ENCODE measurements at places on chromosomes 5 and 9.

DNA sequence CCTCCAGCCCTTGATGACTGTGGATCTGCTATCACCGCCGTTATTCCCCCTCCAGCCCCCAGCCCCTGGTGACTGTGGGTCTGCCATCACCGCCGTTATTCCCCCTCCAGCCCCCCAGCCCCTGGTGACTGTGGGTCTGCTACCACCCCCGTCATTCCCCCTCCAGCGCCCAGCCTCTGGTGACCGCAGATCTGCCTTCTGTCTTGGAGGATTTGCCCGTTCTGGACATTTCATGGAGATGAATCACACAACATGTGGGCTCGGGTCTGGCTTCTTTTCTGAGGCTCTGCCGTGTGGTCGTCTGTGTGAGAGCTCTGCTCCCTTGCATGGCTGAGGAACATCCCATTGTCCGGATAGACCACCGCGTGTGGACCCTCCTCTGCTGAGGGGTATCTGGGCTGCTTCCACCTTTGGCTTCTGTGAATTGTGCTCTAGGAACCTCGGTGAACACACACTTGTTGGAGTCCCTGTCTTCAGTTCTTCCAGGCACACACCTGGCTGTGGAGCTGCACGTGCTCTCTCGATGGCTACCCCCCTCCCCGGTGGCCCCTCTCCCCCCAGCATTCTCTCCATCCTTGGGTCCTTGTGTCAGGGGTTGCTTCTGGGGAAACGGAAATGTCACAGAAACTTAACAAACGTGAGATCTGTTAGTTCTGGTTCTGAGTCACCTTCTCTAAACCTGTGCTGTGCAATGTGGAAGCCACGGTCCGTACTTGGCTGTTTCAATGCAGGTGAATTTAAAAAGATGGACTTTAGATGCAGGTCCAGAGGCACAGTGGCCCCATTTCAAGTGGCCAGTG lies 105.3 kb upstream of the COL5A1 start:
- no peak for DNase-seq

DNA sequence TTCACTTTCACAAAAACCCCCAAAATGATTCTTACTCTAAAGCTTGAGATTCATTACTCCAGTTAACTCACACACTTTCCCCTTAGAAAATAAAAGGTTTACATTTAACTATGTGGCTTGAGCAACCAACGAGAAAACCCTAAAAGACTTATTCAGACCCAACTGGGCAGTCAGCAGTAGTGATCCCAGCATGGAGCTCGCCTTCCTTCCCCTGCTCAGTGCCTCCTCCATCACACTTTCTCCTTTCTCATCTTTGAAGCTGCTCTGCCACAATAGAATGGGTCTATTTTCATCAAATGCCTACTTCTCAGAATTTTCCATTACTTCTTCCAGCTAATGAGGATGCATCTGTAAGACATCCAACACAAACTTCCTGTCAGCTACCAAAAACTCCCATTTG lies 29.1 kb downstream of the RORB start:
- no peak for DNase-seq

- peak; percentile 25 for DNase-seq
These were observed 122.7 kb downstream of the FSTL4 start for GRCh38 chr5:133489632-133490031.

GRCh38 chr5:136984772-136985446 lies 514.2 kb downstream of the SPOCK1 start:
- no peak for DNase-seq

DNA sequence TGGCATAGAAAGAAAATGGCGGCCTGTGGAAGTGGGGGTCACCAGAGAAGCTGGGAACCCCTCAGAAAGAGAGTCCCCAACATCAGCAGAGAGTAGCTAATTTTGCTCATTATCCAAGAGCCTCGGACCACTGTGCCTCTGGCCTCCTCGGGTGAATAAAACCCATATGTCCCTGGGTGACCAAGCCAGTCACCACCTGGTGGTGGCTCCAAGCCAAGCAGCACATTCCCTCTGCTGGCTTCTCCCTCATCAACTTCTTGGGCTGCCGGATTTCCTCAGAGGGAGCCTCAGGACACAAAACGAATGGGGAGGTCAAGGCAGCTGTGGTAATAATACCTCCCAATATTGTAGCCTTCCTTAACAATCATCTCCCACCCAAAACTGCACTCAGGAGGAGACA lies 242.5 kb downstream of the NFIB start:
- no peak for DNase-seq

DNA sequence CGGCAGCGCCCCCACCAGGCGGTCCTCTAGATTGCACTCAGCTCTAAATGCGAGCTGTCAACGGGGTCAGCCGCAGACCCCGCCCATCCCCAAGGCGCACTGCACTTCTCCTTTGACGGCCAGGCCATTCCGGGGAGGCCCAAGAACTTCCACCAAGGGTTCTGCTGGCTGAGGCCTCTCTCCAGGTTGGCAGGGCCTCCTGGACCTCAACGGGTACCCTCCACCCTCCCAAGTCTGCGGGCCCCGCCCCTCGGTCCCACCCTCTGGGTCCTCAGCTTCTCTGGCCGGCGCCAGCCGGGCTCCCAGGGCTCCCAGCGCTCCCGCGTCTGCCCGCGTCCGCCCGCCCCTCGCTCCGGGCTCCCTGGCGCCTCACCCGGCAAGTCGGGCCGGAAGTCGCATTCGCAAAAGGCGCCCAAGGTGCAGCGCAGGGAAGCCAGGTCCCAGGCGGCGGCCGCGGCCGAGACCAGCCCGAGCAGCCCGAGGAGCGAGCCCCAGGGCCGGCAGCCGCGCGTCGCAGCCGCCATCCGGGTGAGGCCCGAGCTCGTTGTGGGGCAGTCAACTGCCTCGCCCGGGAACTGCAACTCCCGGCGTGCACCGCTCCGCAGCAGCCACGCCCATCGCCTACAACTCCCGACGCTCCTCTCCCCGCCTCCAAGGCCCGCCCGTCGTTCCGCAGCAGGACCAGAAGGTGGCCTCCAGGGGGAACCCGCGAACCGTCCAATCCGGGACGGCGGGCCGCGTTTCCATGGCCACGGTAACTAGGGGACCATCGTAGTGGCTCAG lies at the start of gene TOR2A:
TOR2A (minus strand) TSS at position 548 of the 783 bp plus-strand sequence; CDS start at position 524, 24 bp downstream.
- DNase-seq = peak; percentile 99

DNA sequence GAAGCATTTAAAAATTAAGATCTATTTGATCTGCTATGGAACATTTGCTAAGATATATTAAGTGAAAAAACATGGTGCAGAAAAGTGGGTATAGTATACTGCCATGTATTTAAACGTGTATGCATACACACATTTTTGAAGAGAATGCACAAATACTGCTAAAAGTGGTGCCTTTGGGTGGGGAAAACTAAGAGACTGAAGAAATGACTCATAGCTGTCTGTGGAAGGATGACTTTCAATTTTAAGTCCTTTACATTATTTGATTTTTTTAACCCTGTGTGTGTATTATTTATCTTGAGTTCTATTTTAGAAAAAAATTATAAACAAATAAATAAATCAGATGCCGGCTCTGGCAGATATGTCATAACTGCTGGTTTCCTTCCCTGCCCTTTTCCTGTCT lies 120.7 kb upstream of the SLIT3 start:
- no peak for DNase-seq

GRCh38 chr9:90053027-90053426 lies 448.2 kb downstream of the GADD45G start:
- no peak for DNase-seq

- no peak for DNase-seq
These were observed 480.9 kb downstream of the CDK5RAP2 start for GRCh38 chr9:120099065-120099464.

DNA sequence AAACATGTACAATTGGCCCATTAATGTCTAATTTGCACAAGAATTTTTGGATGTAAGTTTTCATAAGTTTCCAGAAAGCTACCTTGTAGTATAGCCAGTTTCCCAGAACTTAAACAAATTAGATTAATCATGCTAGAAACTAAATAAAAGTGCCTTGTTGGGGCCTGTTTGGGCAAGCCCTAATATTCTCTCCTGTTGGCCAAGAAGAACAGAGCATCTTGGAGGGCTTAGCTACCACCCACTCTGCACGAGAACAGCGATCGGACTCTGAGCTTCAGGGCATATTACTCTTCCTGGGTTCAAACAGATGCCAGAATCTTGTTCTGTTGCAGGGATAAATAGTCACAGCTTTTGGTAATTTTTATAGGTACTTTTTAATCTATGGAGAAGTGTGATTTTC lies 88.2 kb downstream of the GAS1 start:
- DNase-seq = no peak

DNA sequence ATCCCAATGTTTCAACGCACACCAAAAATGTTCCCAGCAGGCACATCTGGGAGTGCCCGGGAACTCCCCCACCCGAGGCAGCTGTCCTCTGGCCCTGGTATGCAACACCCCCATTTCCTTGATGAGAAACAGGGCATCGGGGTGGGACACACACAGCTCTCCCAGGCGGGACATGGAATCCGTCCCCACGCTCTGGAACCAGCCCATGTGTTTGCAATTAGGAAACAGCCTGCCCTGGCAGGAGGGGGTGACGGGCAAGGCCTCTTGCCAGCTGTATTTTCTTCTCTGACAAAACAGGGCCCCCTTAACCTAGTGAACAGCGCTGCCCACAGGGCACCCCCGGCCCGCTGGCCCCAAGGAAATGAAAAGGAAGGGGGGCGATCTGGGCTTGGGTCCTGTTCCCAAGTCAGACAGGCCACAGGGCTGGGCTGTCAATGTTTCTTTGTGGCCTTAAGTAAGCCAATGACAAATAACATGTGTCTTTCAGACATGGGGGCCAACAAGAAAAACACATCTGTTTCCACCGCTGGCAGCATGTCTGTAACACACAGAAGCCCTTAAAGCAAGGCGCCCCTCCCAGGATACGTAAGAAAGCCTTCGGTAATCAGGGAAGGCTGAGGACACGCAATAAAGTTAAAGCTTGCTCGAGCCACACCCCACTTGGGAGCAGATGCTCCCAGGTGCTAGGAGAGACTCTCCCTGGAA lies 125.3 kb downstream of the ROR2 start:
- no peak for DNase-seq

DNA sequence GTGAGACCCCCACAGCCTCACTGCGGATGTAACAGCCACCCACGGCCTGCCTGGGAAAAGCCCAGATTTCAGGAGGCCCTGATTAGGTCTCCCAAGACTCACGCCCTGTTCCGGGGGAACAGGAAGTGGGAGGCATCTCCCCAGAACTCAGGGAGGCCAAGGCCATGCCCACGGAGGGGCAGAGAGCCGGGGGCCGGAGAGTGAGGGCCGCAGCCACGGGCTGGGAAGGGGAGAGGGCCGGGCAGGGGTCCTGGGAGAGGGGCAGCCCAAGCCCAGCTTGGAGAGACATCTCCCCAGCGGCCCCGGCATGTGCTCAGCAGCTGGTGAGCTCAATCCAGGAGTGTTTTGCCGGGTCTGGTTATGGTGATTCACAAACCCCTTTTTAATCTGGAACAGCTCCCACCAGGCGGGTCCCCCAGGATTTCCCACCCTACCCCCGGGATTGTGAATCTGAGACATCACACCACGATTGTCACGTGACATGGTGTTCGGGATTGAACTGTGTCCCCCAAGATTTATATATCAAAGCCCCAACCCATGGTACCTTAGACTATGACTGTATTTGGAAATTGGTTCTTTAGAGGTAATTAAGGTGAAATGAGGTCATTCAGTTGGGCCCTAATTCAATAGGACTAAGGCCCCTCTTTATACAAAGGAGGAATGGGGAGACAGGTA lies 26.6 kb downstream of the KCNT1 start:
- DNase-seq = no peak

- DNase-seq = no peak
These were observed 724.1 kb upstream of the MEF2C start for GRCh38 chr5:89606939-89607534.

- DNase-seq = no peak
These were observed 6.2 kb downstream of the MLANA start for GRCh38 chr9:5896863-5897262.

GRCh38 chr5:149886692-149887470 lies 57.7 kb downstream of the PDE6A start:
- DNase-seq = no peak

- no peak for DNase-seq
These were observed 62.1 kb downstream of the ZSWIM6 start for GRCh38 chr5:61394078-61394704.

DNA sequence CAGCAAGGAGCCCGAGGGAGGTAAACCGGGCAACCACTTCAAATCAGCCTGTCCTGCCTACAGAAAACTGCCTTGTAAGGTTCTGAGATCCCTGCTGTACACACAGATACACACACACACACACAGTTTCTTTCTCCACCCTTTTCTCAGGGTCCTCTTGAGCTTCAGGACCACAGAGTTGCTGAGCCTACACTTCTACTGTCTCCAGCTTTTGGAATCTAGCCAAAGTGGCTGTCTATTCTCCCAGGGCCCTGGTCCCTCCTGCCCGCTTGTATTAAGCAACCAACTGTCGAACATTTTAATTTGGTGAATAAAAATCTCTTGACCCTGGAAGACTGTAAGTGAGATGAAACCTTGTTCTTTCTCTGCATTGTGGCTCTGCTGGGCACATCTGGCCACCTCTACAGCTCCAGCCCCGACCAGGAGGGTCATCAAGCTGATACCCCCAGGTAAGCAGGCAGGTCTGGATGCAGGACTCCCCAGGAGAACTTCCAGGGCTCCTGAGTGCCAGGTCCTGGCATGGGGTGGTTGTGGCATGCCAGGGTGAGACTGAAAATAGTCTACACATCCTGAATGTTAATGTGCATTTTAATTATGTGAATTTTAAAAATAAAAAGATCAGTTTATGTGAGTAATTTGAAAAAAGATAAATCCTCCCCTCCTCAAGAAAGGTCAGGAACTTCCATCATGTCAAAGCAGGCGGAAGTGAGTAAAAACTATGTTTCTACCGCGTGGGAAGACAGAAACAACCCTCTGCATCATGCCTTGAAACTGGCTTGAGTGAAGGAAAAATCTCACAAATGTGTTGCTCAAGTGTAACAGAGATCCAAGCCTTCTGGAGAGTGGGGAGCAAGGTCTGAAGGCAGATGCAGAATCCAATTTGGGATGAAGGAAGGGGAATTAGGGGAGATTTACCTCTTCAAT lies 15.0 kb upstream of the S1PR3 start:
- DNase-seq = no peak

- DNase-seq = no peak
These were observed 259.0 kb downstream of the GADD45G start for GRCh38 chr9:89863837-89864236.

DNA sequence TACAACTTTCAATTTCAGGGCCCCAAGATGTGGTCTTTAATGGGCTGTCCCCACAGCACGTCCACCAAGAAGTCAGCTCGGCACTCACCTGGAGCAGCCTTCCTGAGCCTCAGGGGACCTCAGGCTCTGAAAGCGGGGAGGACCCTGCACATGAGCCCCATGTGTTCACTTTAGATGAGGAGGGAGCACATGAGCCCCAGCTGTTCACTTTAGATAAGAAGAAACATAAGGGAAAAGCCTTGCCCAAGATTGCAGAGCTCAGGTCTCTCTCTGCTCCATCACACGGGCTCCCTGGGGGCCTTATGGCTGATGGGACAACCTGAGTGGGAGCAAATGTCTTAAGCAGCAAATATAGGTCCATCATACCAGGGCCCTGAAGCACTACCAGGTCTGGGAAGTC lies 56.4 kb downstream of the NIPSNAP3B start:
- no peak for DNase-seq

DNA sequence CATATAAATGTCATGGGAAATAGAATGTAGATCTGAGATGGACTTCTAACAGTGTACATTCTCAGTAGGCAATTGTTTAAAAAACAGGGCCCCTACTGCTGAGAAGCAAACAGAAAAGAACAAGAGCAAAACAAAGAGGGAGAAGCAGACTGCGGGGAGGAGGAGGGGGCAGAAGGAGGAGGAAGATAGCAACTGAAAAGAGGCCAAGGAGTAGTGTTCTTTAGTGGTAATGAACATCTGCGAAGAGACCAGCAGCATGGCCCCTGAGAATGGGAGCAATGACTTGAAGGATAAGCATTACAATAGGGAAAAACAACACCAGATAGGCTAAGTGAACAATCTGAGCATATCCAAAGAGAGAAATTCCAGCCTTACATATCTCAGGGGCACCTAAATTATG lies 36.8 kb downstream of the HAPLN1 start:
- no peak for DNase-seq

GRCh38 chr5:96547486-96547885 lies 114.4 kb upstream of the PCSK1 start:
- no peak for DNase-seq
